ENCODE measurements at places on chromosomes 11 and 22.

DNA sequence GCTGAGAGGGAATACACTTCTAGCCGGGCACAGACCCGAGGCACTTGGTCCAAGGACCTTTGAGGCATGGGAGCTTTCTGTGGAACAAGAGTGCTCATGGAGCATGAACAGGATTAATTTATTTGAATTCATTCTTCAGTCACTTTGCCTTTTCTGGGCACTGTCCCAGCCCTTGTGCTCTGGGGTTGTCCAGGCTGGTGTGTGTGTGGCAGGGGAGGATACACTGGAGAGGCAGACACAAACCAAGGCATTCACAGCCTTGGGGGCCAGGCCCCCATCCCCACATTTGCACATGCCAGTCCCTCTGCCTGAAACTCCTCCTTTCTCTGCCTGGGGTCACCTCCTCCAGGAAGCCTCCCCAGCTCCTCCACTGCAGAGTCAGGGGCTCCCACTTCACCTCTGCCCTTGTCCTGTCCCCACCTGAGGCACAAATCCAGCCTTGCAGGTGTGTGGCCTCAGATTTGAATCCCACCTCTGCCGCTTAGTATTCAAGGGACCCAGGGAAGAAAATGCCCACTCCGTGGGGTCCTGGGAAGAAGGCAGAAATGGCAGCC is 55.5 kb downstream of the MYO7A start:
- DNase-seq: no peak

DNA sequence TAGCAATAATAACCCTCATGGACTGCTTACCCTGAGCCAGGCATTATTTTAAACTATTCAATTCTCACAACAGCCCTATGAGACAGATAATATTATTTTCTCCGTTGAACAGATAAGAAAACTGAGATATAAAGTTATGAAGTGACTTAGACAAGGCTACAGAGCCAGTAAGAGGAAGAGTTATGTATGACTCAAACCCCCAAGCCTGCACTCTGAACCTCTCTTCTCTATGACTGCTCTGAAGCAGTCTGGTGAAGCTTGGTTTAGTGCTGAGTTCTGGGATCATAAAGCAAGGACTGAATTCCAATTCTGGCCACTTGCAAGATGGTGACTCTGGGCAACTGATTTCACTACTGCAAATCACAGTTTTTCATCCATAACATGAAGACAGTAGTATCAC is 34.5 kb downstream of the TNKS1BP1 start:
- no peak for DNase-seq

- DNase-seq: no peak
These were observed 8.1 kb downstream of the OR8A1 start for GRCh38 chr11:124577716-124578427.

DNA sequence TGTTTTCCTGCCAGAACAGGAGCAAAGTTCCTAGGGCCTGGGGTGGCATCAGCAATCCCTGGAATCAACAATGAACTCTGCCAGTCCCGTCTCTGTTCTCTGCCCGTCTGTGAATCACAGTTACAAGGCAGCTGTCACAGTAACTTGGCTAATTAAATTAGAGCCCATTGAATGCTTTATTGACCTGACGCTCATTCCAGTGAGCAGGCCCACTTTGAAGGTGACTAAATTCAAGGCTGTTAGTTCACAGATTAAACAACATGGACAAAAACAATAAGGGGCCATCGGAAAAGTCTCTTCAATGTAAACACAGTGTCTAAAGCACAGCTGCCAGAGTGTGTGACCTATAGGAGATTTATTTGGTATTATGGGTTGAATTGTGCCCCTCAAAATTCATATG is 17.7 kb upstream of the TMPRSS5 start:
- no peak for DNase-seq

DNA sequence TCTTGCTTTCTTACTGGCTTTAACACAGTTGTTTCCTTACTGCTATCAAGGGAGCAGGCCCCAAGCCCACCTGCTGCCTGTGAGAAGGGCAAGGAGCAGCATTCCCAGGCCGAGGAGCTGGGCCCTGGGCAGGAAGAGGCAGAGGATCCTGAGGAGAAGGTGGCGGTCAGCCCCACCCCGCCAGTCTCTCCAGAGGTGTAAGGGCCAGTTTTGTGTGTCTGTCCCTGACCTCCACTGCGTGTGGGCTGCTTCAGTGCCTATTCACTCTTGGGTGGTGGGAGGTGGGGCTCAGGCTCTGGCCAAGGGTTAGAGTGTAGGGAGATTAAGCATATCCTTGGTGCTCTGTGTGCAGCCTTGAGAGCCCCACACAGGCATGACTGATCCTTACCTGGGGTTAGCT is 55.1 kb downstream of the CEP164 start:
- DNase-seq: no peak

DNA sequence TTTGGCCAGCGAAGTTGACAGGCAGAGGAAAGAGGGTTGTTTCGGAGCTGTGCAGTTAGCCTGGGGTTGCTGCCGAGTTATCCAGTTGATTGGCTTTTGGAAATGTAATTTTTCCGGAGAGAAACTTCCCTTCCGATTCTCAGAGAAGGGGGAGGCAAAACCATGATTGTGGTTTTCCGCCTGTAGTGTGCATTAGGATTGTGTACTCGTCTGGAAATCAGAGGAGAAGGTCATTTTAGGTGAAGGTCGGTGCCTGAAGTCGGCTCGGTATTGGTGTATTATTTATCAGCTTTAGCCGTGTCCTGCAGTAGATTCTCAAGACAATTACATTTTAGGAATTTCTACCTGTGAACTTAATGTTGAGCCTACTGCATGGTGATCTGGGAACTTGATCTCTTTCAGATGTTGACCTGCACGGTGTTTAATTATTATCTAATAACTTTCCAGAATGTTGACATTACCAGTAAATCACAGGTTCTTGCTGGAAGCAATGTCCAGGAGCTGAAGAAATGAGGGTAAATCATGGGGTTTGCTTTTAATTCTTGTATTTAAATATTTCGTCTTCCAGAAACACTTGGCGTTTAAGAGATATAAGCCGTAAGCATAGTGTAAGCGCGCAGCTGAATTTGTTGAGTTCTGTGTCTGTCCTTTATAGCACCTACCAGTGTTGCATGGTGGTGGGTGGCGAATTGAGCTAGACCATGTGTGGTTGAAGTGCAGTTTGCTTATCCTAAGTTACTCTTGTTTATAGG is 1.3 kb downstream of the ARHGEF12 start:
- DNase-seq: no peak

GRCh38 chr22:50513175-50513574 is 5.2 kb downstream of the NCAPH2 start:
- DNase-seq: no peak

GRCh38 chr11:113577356-113578032 is 102.3 kb upstream of the DRD2 start:
- no peak for DNase-seq

- DNase-seq: peak; percentile 75
These were observed 8.7 kb downstream of the GRK2 start for GRCh38 chr11:67274768-67275605.

DNA sequence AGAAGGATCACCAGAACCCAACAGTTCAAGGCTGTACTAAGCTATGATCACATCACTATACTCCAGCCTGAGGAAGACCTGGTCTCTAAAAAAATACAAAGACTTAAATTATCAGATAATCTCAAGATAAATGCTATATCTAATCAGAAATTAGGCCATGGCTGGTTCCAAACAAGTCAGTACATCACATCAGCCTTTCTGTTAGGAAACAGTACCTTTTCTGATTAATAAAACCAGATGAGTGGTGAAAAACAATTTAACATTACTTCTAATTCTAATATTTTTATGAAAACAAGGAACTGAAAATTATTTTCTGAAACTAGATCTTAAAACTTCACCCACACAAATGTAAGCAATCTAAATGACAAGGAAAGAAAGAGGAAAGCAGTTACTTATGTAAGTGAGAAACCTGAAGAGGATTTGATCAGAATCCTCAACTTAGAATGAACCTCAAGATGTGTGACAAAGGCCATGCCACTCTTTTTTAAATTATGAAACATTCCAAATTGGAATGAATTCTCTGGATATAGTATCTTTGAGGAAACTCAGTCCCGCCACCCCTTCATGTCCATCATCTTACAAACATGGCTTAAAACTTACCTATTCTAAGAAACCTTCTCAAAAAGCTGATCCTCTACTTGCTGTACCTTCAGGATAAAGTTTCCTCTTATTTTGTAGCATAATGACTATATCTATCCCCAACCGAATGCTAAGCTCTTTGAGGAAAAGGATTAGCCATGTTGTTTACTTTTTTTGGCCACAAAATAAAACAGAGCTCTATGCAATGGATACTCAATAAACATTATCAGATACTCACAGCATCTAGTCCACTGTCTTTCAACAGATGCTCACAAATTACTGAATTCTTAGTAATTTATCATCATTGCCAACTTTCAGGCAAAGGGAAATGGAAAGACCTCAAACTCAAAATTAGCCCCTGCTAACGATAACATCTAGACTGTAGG is 132.0 kb downstream of the MRTFA start:
- DNase-seq: no peak

DNA sequence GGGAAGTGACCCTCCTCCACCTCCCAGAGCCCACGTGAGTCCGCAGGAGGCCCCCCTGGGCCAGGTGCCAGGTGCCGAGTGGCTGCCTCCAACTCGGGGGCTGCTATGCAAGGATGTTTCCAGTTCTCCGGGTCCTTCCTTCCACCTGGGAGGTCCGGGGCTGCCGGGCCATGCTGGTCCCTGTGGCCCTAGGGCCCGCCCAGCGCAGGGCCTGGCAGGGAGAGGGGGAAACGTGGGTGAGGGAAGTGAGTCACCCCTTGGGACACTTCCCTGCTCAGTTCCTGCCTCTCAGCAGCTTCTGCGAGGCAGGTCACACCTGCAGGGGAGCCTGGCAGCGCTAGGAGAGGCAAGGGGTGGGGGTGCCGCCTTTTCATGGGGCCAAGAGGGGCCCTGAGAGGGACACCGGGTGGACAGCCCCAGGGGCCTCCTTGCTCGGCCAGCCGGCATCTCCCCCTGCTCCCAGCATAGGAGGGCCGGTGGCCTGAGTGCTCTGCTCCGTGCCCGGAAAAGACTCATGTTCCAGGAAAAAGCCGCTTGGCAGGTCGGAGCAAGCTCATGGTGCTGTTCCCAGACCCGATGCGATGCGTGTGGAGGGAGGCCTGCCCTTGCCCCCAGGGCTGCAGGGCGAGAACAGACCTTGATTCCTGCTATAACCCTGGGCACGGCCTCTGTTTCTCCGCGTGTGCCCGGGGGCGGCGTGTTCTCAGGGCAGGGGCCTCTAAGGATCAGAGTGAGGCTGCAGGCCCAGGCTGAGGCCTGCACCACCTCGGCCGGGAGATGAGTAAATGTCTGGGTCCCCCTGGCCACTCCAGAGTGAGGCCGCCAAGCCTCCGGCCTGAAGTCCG is 30.3 kb upstream of the WNT7B start:
- DNase-seq: peak; percentile 65

DNA sequence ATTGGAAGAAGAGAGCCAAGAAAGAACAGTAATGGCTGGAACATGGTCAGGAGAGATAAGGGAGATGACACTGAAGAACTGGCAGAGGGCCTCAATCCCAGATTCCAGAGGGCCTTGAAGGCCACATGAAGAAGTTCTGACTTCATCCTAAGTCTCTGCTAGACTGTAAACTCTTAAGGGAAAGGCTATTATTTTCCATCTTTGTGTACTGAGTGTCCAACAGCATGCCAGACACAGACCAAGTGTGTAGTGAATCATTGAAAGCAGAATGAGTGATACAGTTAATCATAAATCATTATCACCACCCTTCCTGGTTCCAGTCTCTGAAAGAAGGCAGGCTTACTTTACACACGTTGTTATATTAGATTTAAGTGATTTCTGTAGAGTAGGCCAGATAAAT is 185.3 kb upstream of the C11orf87 start:
- no peak for DNase-seq

GRCh38 chr11:36389811-36390210 is 93.7 kb downstream of the PRR5L start:
- DNase-seq: no peak

GRCh38 chr11:54558407-54558806 is 45.4 kb downstream of the OR4C46 start:
- DNase-seq: no peak

GRCh38 chr11:77471558-77472193 is 2.2 kb downstream of the PAK1 start:
- DNase-seq: no peak

DNA sequence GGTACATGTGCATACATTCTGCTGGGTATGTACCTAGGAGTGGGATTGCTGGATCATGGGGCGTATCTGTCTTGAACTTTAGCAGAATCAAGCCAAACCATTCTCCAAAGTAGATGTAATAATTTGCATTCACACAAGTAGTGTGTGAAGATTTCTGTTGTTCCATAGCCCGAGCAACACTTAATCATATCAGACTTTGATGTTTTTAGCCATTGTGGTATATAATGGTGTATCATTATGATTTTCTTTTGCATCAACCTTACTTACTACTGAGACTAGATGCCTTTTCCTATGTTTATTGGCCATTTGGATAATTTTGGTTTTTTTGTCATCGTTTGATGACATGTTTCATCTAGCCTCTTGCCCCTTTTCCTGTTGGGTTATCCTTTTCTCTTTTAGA is 72.0 kb upstream of the TNRC6B start:
- no peak for DNase-seq

- DNase-seq: no peak
These were observed 58.3 kb upstream of the EMID1 start for GRCh38 chr22:29147331-29147899.

- DNase-seq: no peak
These were observed 336.6 kb upstream of the API5 start for GRCh38 chr11:42975180-42975529.

- no peak for DNase-seq
These were observed 3.1 kb downstream of the APBB1 start for GRCh38 chr11:6415797-6416196.

- no peak for DNase-seq
These were observed 34.4 kb downstream of the PRCP start for GRCh38 chr11:82865841-82866240.

GRCh38 chr22:50621356-50621880 is 6.5 kb downstream of the ARSA start:
- DNase-seq: no peak

- no peak for DNase-seq
These were observed 15.0 kb downstream of the RBX1 start for GRCh38 chr22:40965936-40966725.

GRCh38 chr11:70532731-70533130 is 134.4 kb downstream of the CTTN start:
- DNase-seq: peak; percentile 1

DNA sequence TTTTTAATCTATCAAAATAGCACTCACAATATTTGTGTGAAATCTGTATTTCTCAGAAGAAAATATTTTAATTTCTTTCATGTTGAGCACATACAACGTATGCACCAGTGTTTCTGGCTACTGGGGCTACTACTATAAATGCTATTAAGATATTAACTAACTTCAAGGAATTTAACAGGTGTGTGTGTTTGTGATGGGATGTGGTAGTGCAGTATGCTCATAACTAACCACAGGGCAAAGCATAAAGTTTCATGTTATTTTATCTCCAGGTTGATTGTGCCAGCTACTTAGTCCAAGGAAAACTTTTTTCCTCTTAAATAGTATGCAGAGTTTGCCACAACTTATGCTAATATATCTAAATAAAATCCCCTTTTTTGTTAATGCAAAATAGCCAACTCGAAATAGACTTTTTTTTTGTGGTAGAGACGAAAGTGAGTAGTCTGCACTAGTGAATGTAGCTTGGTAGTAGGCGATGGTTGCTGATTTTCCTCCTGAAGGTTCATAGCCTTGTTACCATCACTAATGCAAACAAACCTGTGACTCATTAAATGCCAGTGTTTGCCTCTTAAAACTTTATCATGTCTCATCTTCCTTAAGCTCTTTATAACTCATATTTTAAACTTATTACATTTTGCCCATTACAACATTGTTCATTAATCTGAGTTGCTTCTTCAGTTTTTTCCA is 565.5 kb upstream of the ANO3 start:
- DNase-seq: no peak

GRCh38 chr22:38461057-38461413 is 6.0 kb upstream of the KCNJ4 start:
- DNase-seq: no peak

GRCh38 chr11:86248609-86249008 is 4.1 kb downstream of the EED start:
- no peak for DNase-seq
